ENCODE measurements at places on chromosomes 3 and 15.

- no peak for DNase-seq
- no peaks in the 10 kb centered on the region for H3K36me3 ChIP-seq
- no peaks in the 10 kb centered on the region for H3K4me1 ChIP-seq
- H3K27me3 ChIP-seq, result peaks cover 15% of the 10 kb centered on the region
These were observed 124.3 kb upstream of the SPRED1 start for GRCh38 chr15:38128341-38128781.

DNA sequence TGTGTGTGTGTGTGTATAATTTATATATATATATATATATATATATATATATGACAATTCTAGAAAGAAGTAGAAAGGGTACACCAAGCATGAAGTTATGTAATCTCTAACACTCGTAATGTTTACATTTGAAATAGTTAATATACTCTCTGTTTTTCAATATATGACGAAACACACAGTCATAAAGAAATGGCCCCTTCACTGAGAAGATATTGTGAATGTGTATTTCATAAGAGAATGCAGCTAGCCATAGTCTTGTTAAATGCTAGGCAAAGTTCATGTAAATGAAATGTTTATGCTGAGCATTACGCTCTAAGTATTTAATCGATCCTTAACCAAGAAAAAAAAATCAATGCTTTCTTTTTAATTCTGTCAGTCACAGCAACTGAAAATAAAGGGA, 154.7 kb upstream of the TSPAN3 start:
- H3K4me3 ChIP-seq, result no peak overlapping the region
- H3K27ac ChIP-seq, result no peak overlapping the region
- no peak for DNase-seq
- H3K4me1 ChIP-seq, result peaks cover 9% of the 10 kb centered on the region

- no peaks in the 10 kb centered on the region for H3K36me3 ChIP-seq
- H3K4me1 ChIP-seq, result no peaks in the 10 kb centered on the region
- no peaks in the 10 kb centered on the region for H3K27me3 ChIP-seq
These were observed 924.4 kb downstream of the IGSF11 start for GRCh38 chr3:118110211-118110610.

DNA sequence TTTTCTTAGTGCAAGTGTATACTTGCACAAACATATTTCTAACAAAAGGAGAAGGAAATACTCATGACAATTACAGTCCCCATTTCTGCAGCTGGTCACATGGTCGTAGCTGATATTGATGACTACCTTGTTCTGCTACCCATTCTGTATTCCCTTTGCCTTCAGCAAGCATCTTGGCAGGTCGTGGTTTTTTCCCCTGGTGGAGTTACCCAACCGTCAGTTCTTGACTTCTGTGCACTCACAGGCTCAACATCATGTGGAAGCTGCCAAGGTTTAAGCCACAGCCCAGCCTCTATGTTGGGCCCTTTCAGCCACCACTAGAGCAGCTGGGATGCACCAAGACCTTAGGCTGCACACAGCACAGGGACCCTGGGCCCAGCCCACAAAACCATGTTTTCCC, 56.1 kb downstream of the VGLL3 start:
- H3K4me3 ChIP-seq, result no peak overlapping the region
- H3K4me1 ChIP-seq, result no peaks in the 10 kb centered on the region
- no peak overlapping the region for H3K27ac ChIP-seq
- no peaks in the 10 kb centered on the region for H3K36me3 ChIP-seq
- H3K27me3 ChIP-seq, result no peaks in the 10 kb centered on the region
- DNase-seq, result no peak

GRCh38 chr3:32297366-32297765, 58.9 kb downstream of the CMTM8 start:
- peak overlapping the region; percentile 62 for H3K4me3 ChIP-seq
- H3K36me3 ChIP-seq, result no peaks in the 10 kb centered on the region
- H3K27me3 ChIP-seq, result peaks cover 2% of the 10 kb centered on the region
- peak; percentile 59 for DNase-seq

DNA sequence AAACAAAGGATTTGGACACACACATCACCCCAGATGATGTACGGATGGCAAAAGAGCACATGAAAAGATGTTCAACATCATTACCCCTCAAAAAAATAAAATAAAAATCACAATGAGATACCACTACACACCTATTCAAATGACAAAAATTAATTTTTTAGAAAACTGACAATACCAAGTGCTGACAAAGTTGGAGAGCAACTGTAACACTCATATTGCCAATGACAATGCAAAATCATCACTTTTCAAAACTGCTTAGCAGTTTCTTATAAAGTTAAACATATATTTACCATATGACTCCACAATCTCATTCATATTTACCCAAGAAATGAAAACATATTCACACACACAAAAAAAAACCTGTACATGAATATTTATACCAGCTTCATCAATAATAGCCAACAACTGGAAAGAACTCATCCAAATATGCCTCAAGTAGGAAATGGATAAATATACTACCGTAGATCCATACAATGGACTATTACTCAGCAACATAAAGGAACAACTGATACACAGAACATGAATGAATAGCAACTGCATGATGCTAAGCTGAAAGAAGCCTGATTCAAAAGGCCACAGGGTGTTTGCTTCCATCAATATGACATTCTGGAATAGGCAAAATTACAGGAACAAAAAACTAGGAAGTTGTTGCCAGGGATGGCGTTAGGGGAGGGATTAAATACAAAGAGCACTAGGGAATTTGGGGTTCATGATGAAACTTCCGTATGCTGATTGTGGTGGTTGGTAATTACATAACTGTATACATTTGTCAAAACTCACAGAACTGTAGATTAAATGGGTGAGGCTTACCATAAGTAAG, 1.3 kb downstream of the FSIP1 start:
- H3K27ac ChIP-seq, result no peak overlapping the region
- peaks cover 4% of the 10 kb centered on the region for H3K36me3 ChIP-seq
- H3K27me3 ChIP-seq, result peaks cover 20% of the 10 kb centered on the region

DNA sequence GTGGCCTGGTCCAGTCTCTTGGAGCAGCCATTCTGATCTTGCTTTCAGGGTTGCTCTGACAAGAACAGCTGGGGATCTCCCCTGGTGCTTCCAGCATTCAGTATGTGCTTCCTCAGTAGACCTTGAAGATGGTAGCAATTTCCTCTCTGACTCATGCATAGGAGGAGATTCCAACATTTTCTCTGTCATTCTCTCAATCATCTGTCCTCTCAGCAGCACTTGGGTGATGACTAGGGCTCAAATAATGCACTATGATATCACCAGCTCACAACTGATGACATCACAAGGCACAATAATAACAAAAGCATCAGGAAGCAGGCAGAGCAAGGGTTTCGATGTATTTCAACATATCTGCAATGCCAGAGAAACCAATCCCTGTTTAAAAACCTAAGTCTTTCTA, 52.7 kb downstream of the NFKBIZ start:
- H3K4me1 ChIP-seq, result peaks cover 4% of the 10 kb centered on the region
- peaks cover 2% of the 10 kb centered on the region for H3K27me3 ChIP-seq
- no peak overlapping the region for H3K4me3 ChIP-seq
- no peak for DNase-seq
- no peaks in the 10 kb centered on the region for H3K36me3 ChIP-seq

DNA sequence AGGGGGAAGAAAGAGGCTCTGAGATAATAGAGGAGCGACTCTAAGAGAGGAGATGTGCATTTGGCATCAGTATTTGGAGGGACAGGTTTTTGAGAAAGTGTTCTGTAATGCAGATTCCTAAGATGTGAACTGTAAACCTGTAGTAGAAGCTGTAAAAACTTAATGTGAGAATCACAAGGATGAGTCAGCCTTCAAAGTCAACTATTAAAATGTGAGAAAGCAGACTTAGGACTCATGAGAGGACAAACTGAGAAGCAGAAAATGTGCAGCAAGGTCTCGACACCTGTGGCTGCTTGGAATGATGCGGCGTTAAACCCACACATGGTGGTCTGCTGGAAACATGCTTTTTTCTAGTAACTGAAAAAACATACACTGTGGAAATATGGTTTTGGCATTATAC, 36.0 kb downstream of the USP13 start:
- no peak for DNase-seq
- no peaks in the 10 kb centered on the region for H3K4me1 ChIP-seq
- H3K36me3 ChIP-seq, result peaks cover 14% of the 10 kb centered on the region
- no peak overlapping the region for H3K27ac ChIP-seq
- no peak overlapping the region for H3K4me3 ChIP-seq

- H3K27ac ChIP-seq, result no peak overlapping the region
- no peaks in the 10 kb centered on the region for H3K36me3 ChIP-seq
- H3K4me3 ChIP-seq, result no peak overlapping the region
- H3K4me1 ChIP-seq, result no peaks in the 10 kb centered on the region
These were observed 229.3 kb upstream of the MCTP2 start for GRCh38 chr15:94002041-94002440.

GRCh38 chr15:84955089-84955848, 26.4 kb upstream of the PDE8A start:
- H3K36me3 ChIP-seq, result no peaks in the 10 kb centered on the region
- peaks cover 48% of the 10 kb centered on the region for H3K27me3 ChIP-seq
- no peak overlapping the region for H3K4me3 ChIP-seq
- H3K27ac ChIP-seq, result no peak overlapping the region
- DNase-seq, result no peak

- peaks cover 48% of the 10 kb centered on the region for H3K36me3 ChIP-seq
- no peak overlapping the region for H3K27ac ChIP-seq
- no peak overlapping the region for H3K4me3 ChIP-seq
- no peaks in the 10 kb centered on the region for H3K4me1 ChIP-seq
- no peaks in the 10 kb centered on the region for H3K27me3 ChIP-seq
These were observed 116.3 kb downstream of the VPS13C start for GRCh38 chr15:61943992-61944391.

DNA sequence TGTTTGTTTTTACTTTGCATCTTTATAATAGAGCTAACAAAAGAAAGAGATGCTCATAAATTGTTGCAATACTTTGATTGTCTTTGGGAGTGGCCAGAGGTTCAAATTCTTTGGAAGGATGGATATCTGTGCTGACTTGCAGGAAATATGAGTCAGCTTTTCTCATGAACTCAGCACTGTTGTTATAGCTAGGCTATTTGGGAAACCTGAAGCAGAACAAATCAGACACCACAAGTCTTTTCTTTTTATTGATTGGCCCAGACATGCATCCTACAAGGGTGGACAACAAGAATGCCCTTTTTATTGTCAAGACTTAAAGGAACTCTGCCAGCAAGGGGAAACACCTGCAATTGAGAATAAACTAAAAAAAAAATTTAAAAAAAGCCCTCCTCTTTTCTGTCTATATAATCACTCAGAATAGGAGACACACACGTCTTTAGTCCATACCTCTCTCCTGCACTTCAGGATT, 4.6 kb upstream of the DENND4A start:
- H3K4me1 ChIP-seq, result peaks cover 53% of the 10 kb centered on the region
- H3K27ac ChIP-seq, result peak overlapping the region; percentile 42
- peak overlapping the region; percentile 27 for H3K4me3 ChIP-seq
- DNase-seq, result no peak

Measured in T-helper 2 cell treated with Interferon-gamma antibody and Interleukin-4, amounts not matched to agents 5 μg/mL and 100 μg/mL, for 36 hours (primary cell).